Activated T-helper 17 cell treated with anti-CD3 and anti-CD28 coated beads, Interleukin-2, amount 50 U/mL, for 72 hours (primary cell): ENCODE measurements at places on chromosomes 3 and 15. TPM values are rescaled to one million over a fixed set of nuclear protein-coding genes. Genes with fewer than 3 reads are reported as not detected.

DNA sequence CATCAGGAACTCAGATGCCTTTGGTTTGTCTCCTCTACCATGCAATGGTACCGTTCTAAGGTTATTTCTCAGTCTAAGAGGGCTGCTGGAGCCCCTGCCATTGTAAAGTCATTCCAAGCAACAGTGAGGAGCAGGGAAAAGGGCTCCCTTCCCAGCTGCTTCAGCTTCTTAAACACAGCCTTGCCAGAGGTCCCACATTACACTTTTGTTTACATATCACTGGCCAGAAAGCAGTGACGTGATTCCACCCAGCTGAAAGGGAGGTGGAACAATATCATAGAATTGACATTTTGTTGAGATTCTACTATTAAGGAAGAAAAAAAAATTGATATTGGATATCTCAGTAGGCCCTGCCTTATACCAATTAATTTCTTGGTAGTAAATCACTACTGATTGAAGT is 194.6 kb downstream of the SUCLG2 start:
- ATAC-seq, result no peak

- ATAC-seq, result no peak
Measured at GRCh38 chr3:7779331-7779730, 722.3 kb upstream of the LMCD1 start.

- ATAC-seq, result no peak
Measured at GRCh38 chr3:184584464-184584891, 22.9 kb downstream of the EPHB3 start.

GRCh38 chr3:100088735-100089368 is 25.4 kb downstream of the FILIP1L start:
- ATAC-seq, result no peak

GRCh38 chr3:61562721-61563312 is 1.4 kb downstream of the PTPRG start:
- no peak for ATAC-seq

- ATAC-seq, result no peak
Measured at GRCh38 chr3:177934001-177934891, 602.0 kb upstream of the KCNMB2 start.

KLHL6 gene
- 33.5 TPM for total RNA-seq

GRCh38 chr3:158837240-158837639 is 35.4 kb downstream of the MFSD1 start:
- ATAC-seq, result no peak

DNA sequence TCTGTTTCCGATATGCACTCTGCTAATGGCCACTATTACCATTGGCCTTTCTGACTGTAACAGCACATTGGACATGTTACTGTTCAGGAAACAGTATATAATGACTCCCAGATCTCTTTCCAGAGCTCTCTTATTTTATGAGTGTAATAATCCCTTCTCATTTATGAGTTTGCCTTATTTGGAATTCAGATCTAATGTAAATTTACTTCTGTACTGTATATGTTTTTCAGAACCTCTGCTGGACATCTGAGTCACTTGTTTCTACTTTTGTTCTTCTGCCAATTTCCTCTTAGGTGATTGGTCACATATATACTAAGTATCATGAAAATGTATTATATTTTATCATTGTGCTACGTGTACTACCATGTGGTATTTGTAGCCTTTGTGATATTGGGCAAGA is 30.5 kb downstream of the RSRC1 start:
- no peak for ATAC-seq

DNA sequence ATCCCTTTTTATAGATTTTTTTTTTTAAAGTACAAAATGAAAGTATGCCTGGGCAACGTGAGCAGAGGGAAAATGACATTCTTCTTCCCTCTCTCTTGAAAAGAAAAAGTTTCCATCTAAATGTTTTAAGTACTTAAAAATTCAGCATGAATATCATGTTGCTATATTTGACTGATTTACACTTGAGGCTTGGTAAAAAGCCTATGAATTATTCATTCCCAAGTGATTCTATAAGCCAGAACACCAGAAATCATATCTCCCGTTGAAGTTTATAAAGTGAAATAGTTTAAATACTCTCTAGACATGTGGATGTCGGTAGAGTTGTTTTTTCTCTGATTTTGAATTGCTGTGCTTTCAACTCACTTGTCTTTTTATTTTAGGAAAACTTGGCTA is 276.2 kb upstream of the RARB start:
- ATAC-seq, result no peak

GPR27 gene
- total RNA-seq, result 2.5 TPM

FOXB1 gene
- 1.1 TPM for total RNA-seq

FAM107A gene
- total RNA-seq, result not detected

DNA sequence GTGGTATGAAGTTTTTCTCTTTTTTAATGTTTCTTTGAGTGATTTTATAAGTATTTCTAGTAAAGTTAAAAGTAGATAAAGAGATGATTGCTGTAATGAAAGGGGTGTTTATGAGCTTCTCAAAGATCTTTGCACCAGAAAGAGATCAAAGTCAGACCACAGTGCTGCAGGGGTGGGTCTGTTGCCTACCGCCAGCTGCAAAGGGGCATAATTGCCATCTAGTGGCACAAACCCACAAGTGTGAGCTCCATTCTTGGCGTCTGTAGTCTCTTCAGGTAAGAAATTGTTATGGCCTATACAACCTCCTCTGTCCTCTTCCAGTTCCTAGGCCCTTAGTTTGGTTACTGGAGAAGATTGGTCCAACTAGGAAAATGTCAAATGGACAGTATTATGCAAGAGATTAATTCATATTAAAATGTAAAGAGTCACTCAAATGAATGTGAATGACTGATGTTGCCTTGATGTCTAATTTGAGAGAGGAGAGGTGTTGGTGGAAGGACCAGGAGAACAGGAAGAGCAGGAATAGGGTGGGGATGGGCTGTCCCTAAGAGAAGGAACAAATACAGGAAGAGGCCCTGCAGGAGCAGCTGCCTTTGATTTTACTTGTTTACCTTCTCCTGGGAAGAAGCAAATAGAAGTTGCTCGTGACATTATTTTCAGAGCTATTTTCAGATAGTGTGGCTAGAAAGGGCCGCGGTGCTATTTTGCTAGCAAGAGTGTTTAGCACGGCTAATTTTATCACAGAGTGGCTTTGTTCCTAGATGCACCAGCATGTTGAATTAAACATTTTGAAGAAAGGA is 53.0 kb upstream of the GSK3B start:
- peak; percentile 40 for ATAC-seq

DNA sequence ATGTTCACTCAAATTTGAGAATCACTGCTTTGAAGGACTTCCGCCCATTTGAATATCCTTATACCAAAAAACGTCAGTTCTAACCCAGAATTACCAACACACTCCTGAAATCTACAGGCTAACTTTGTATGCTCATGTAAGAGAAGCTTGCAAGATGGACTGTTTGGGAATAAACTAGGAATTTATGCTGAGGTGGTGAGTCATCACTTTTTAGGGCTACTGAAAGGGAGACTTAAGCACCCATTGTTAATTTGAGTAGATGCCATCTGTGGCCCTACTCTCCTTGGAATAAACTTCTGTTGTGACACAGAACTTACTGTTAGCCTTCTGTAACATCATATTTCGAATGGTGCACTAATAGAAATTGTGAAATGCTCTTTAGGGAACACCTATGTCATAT is 74.6 kb downstream of the FGF12 start:
- no peak for ATAC-seq

- ATAC-seq, result no peak
Measured at GRCh38 chr15:40271685-40272484, 11.0 kb downstream of the ANKRD63 start.

GRCh38 chr3:51311055-51311454 is 74.0 kb upstream of the MANF start:
- no peak for ATAC-seq

DNA sequence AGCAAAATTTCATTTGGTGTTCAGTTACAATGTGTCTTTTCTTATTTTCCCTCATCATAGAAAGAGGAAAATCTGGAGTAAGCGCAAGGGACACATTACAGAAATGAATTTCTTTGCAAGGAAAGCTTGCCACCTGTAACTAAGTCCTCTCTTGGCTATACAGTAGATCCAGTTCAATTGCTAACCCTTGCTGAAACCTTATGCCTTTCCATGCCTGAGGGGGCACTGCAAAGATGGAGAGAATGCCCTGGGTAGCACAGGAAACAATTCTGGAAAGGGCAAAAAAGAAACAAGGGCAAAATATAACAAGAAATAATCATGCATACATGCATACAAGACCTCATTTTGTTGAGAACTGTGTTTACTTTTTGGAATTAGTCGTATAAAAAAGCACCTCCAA is 4.3 kb downstream of the CADM2 start:
- ATAC-seq, result no peak

DNA sequence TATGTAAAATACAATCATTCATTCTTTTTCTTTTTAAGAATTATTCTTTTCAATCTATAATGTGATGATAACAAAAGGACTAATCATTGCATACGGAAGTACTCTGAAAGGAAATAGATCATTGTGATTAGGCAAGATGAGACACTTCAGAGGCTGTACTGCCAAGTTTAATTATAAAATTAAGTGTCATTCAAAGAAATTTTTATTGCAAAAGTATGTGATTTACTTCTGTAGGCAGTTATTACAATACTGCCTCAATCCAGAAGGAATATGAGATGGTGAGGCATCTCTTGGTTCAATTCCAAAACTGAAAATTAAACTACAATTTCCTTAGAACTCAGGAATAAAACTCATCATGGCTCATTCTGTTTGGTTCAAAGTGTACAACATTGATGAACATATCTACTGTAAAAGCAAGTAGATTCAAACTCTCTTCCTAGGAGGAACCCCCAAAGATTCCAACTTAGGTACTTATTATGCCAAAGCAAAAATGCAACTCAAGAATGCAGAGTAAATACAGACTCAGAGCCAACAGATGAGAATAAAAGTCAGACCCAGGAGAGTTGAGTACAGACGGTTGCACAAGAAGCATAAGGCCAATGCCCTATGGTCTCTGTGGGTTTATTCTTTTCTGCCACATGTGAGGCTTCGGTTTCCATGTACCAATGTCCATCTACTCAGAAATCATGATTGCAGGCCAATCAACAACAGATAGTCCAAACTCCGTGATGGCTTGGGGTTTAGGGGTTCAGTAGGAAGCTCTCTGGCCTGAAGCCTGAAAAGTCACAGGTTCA is 118.5 kb upstream of the WNT5A start:
- no peak for ATAC-seq

DNA sequence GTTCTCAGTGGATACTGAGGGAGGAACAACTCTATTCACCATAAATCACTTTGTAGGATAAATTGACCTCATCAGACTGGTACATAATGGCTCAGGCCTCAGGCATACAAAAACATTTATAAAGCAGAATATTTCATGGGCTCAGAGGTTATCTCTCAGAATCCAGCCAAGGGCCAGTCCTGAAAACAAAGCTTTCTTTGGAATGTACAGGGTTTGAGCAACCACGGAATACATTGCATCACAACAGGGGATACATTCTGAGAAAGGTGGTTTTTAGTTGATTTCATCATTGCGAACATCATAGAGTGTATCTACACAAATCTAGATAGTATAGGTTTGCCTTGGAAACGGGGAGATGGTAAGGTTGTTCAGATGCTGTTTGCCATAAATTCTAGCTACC is 33.4 kb upstream of the CTDSPL2 start:
- no peak for ATAC-seq

- no peak for ATAC-seq
Measured at GRCh38 chr15:90855139-90855538, 13.2 kb upstream of the FURIN start.

CHRNA3 gene
- not detected for total RNA-seq

DNA sequence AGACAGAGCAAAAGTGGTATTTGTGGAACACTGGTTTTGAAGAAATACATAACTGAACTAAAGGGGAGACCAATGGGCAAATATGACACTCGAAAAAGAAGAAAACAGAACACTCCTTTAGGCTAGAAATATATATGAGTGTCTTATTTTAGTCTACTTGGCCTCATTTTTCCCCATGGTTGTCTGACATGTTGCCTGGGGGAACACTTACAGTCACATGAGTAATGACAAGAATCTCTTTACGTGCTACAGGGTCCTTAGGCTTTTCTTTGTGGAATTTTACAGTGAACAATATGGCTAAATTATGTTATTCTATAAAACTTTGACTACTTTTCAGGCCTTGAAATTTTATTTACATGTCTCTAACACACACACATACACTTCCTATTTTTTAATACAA is 17.6 kb downstream of the METTL6 start:
- ATAC-seq, result no peak

DNA sequence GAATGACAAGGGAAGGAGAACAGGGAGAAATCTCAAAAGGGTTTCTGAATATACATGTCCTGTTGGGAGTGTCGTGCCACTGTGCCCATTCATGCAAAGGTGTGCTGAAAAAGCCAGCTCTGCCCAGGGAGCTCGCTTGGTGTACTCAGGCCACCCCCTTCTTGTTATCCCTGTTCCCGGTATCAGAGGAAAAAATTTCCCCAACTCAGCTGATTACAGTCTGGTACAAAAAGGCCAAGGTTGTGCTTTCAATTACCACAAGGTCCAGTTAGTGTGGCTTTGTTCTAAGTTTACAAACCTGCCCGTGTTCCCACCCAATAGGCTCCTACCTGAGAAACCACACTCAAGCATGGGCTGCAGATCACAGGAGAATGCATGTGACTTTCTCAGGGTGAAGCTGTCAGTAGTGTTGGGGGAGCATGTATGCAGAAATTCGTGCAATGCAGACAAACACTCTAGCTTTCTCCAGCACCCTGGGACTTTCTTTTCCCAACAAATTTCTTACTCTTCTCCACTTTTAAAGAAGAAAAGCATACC is 648.5 kb downstream of the NR2F2 start:
- ATAC-seq, result no peak

HRG gene
- not detected for total RNA-seq

GJD2 gene
- total RNA-seq, result not detected

FAM81A gene
- not detected for total RNA-seq

DNA sequence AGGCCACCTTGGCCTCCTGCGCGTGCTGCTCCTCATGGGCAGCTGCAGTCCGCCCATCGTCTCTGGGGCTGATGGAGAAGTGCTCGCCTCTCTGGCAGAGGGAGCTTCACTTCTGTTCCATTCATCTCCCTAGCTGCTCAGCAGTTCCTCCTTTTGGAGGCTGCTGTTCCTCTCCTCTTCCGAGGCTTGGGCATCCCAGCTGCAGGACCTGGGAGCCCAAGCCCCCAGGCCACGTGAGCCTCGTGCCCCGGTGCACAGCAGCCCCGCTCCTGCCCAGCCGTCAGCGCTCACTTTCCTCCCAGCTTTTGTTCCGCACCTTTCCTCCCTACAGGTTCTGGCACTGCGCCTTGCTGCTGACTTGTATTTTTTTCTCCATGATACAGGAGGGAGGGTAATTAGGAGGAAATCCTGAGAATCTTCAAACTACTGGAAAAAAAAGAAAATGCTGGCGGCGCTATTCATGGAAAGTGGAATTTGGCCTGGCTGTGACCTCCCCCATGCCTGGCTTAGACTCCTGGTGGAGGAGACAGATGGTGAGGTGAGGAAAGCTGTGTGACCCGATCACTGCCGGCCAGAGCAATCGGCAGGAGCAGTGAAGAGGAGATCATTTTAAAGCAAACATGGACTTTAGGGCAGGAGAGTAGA is 210.1 kb downstream of the CHST2 start:
- ATAC-seq, result no peak

GRCh38 chr3:55006244-55006676 is 78.4 kb upstream of the LRTM1 start:
- no peak for ATAC-seq

MEIS2 gene
- total RNA-seq, result not detected
